GM23248 (cell line): ENCODE measurements at places on chromosomes 6 and 20. TPM values are rescaled to one million over a fixed set of nuclear protein-coding genes. Genes with fewer than 3 reads are reported as not detected.

DNA sequence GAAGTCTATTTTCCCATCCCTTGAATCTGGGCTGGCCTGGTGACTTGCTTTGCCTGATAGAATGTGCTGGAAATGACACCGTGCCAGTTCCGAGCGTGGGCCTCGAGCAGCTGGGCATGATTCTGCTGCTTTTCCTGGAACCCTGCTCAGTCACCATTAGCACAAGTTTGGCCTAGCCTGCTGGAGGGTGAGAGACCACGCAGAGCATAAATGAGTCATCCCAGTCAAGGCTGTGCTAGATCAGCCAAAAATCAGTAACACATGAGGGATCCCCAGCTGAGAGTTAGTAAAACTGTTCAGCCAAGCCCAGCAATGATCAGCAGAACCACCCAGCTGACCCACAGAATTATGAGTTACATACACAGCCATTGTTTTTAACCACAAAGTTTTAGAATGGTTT lies 74.8 kb upstream of the TOP1 start:
- peak; percentile 70 for DNase-seq

- no peak for DNase-seq
Measured at GRCh38 chr6:105029581-105029980, 72.7 kb downstream of the LIN28B start.

- DNase-seq = peak; percentile 25
Measured at GRCh38 chr6:2376429-2377355, 131.3 kb upstream of the GMDS start.

- DNase-seq = no peak
Measured at GRCh38 chr6:46022106-46022948, 6.7 kb upstream of the CLIC5 start.

- DNase-seq = no peak
Measured at GRCh38 chr6:143146186-143146851, 85.6 kb downstream of the AIG1 start.

DNA sequence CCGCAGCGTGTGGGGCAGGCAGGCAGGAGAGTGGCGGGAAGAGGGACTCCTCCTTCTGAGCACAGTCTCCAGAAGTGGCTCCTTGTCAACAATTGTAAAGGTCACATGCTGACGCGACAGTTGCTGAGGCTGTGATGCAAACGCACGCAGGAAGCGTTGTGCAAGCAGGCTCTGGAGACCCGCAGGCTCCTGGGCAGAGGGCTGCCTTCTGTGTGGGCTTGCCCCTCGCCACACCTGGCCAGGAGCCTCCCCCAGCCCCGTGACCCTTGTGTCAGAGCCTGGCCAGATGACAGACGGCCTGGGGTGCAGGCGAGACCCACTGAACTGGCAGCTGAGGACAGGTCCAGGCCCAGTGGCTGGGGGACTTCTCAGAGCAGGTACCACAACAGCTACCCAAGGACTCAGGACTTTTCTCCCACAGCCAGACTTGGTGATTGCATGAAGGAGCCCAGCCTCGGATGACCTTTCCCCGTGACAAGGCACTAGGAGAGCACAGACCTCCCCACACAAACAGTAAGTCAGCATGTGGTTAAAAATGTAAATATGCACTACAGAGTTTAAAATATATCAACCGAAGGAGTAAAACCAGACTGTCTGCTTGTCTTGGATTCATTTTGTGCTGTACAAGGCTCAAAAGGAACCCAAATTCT lies 222.1 kb upstream of the RREB1 start:
- no peak for DNase-seq

- DNase-seq = no peak
Measured at GRCh38 chr6:29673161-29673560, 7.8 kb downstream of the ZFP57 start.

DNA sequence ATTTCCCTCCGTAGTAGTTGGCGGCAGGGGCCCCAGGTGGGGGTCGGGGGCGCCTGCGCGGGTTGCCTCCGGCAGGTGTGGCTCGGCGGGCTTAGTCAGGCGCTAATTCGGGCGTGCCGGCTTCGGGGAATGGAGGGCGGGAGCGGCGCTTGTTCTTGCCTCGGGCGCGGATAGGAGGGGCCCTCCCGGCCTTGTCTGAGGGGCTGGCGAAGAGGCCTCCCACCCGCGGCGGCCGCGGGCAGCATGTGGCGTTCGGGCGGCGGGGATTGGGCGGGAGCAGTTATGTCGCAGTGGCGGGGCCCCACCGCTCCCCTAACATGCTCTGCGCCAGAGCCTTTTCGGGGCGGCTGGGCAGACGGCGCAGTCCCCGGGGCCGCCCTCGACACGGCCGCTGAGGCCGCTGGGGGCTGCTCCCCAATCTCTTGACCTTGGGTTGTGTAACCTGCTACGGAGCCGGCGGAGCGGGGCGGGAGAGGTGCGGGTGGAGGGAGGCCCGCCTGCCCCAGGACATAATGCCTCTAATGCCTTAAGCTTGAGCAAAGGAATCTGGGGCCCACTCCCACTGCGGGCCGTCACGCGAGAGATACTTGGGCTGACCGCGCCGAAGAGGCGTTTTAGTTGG lies 1.1 kb downstream of the AMD1 start:
- peak; percentile 74 for DNase-seq

- peak; percentile 79 for DNase-seq
Measured at GRCh38 chr20:36181934-36182603, 27.5 kb downstream of the EPB41L1 start.

- no peak for DNase-seq
Measured at GRCh38 chr20:48404598-48404997, 423.2 kb downstream of the PREX1 start.

GRCh38 chr6:170043881-170044790 lies 246.7 kb downstream of the DLL1 start:
- DNase-seq = no peak

- no peak for DNase-seq
Measured at GRCh38 chr6:15843226-15843625, 180.4 kb upstream of the DTNBP1 start.

SALL4 gene
- not detected in 2 replicates for total RNA-seq

BEND3 gene
- total RNA-seq = 1.8 and 2.7 TPM in 2 replicates

PEX3 gene
- total RNA-seq = 15.0 and 20.1 TPM in 2 replicates

SLC12A5 gene
- total RNA-seq = not detected in 2 replicates

KCNG1 gene
- 19.1 and 29.0 TPM in 2 replicates for total RNA-seq

GHRH gene
- total RNA-seq = not detected in 2 replicates

ANGPT4 gene
- not detected in 2 replicates for total RNA-seq

ZNF335 gene
- total RNA-seq = 10.8 and 12.6 TPM in 2 replicates
